ENCODE measurements at places on chromosomes 7 and 10. TPM values are rescaled to one million over a fixed set of nuclear protein-coding genes. Genes with fewer than 3 reads are reported as not detected.

DNA sequence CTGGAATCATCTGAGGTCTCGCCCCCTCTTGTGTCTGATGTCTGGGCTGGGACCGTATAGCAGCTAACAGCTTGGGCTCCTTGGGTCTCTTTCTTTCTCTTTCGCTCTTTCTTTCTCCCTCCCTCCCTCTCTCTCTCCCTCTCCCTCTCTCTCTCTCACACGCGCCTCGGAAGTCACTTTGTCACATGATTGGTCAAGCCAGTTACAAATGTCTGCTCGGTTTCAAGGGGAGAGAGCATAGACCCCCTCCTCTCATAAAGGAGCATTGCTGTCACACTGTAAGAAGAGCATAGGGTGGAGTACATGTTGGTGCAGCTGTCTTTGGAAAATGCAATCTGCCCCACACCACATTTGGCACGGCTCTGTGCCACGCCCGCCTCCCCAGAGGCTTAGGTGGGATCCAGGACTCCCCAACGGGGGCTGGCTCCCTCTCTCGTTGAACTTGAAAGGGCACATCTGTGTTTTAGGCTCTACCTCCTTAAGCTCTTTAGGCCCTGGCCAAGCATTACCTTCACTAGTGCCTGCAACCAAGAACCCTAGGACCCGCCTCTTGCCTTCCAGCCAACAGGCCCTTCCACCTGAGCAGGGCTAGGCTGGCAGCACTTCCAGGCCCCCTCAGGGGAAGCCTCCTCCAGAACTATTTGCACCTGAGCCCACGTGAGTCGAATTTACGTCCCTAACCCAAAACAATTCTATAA is 61.9 kb upstream of the CACUL1 start:
- DNase-seq, result no peak

- DNase-seq, result no peak
Observed at GRCh38 chr7:110759069-110759468, 331.9 kb upstream of the LRRN3 start.

DNA sequence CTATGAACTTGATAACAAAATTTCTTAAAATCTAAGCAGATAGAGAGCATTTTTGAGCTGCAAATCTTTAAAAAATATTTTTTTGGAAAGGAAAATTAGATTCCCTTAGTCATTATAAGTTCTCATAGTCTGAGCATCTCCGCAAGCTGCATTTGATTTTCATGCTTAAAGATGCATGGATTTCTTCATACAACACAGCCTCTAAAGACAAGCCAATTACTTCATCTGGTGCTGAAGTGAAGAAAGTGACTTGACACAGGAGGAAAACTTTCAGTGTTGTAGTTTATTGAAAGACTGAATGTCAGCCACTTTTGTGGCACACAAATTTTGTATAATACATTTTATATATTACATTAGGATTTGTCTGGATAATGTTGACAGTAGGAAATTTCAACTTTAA is 22.5 kb downstream of the SEMA3D start:
- no peak for DNase-seq

Gene STX1A
- 16.4 TPM for total RNA-seq

DNA sequence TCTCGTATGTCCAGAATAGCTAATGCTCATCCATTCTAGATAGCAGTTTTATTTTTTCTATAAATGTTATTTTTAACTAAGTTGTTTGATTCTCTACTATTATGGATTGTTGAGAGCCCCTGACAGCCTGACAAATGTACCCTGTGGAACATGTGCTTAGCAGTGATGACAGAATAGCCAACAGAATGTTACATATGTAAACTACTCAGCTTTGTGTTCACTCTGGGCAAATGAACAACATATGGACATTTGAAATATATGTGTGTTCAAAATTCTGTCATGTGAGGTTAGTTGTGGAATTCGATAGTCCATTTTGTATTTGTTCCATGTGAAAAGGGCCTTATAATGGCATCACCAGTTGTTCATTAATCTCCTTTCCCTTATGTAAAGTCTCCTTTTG is 199.7 kb downstream of the EXOC4 start:
- DNase-seq, result no peak

Gene GRID1
- total RNA-seq, result 1.1 TPM

Gene ARMC3
- 1.5 TPM for total RNA-seq

DNA sequence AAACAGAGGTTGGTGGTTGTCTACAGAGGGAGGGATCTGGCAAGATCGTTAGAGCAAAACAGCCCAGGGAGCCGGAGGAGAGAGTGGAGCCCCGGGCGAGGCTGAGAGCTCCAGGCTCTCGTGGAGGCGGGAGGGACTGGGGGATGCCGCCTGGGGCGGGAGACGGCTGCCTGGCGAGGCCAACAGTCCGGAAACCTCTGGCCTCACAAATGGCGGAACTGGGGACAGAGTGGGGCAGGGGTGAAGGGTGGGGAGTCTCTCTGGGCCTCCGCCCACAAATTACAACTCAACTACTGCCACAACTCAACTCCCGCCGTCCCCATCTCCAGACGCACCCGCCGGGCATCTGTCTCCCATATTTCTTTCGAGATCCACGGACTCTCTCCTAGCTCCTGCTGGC is 47.7 kb downstream of the CLEC2L start:
- DNase-seq, result no peak

Gene C10orf62
- total RNA-seq, result not detected

DNA sequence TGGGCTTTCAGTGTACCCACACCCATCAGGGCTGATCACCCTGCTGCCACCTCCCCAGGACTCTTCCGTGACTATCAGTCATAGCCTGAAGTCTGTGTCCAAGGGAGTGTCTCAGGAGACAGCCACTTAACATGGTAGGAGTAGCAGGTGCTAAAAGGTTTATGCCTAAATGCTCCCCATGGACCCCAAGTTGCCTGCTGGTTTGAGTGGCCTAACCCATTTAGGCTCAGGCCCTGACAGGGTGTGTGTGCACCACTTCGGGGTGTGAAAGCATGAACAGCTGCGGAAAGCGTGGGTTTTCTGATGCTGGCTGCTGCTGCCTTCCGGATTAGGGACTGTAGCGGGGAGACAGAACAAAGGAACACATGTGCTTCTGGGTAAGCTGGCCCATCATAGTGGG is 93.2 kb upstream of the SAMD8 start:
- no peak for DNase-seq

GRCh38 chr10:77261146-77261545 is 376.5 kb downstream of the KCNMA1 start:
- no peak for DNase-seq

GRCh38 chr10:12416344-12417050 is 67.2 kb downstream of the CAMK1D start:
- DNase-seq, result no peak

Gene LLCFC1
- total RNA-seq, result not detected

Gene FAM171A1
- 70.4 TPM for total RNA-seq

Gene TMEM213
- not detected for total RNA-seq

- DNase-seq, result no peak
Observed at GRCh38 chr7:55561690-55562089, 10.6 kb downstream of the VOPP1 start.

Gene PRLHR
- not detected for total RNA-seq

GRCh38 chr10:29658984-29659965 is 24.5 kb upstream of the SVIL start:
- no peak for DNase-seq

GRCh38 chr7:33870120-33870519 is 35.2 kb upstream of the BMPER start:
- DNase-seq, result no peak

All from neural crest cell (in vitro differentiated cells).